ENCODE measurements at places on chromosomes 7 and 10. TPM values are rescaled to one million over a fixed set of nuclear protein-coding genes. Genes with fewer than 3 reads are reported as not detected.

The TMEM229A gene
- total RNA-seq, result not detected

The HOXA9 gene
- not detected for total RNA-seq

The TAS2R16 gene
- total RNA-seq, result not detected

The OR2A1 gene
- total RNA-seq, result not detected

The CLRN3 gene
- not detected for total RNA-seq

The PNLIPRP1 gene
- total RNA-seq, result 0.31 TPM

The CLEC5A gene
- total RNA-seq, result 2.1 TPM

The XRCC2 gene
- 0.71 TPM for total RNA-seq

The C10orf62 gene
- total RNA-seq, result 0.97 TPM

- DNase-seq, result no peak
Observed at GRCh38 chr7:2006921-2007381, 225.8 kb downstream of the MAD1L1 start.

DNA sequence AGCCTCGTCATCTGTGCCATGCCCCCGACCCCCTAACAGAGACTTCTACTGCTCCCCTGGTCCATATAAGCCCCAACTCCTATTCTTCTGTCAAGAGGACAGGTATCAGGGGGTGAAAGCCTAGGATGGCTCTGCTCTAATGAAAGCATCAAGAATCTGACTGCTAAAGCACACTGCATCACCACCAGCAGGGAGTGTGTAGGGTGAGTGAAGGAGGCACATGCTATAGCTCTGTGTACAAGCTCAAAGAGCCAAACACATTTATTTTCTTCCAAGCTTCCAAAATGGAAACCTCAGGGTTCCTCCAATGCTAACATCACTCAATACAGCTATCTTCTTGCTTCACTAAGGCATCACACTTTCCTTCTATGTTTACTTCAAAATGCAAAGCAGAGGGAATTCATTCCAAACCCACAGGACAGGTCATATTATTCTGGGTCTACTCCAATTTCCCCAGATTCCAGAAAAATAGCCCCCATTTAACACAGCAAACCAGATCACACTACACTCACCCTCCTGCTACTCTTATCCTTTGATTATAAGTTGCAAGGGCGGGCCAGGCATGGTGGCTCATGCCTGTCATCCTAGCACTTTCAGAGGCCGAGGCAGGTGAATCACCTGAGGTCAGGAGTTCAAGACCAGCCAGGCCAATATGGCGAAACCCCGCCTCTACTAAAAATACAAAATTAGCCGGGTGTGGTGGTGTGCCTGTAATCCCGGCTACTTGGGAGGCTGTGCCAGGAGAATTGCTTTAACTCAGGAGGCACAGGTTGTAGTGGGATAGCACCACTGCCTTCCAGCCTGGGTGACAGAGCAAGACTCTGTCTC is 36.6 kb downstream of the RHEB start:
- DNase-seq, result no peak

- no peak for DNase-seq
Observed at GRCh38 chr7:87213252-87213651, 6.3 kb downstream of the TMEM243 start.

GRCh38 chr10:132383101-132383500 is 13.9 kb upstream of the PWWP2B start:
- no peak for DNase-seq

- DNase-seq, result no peak
Observed at GRCh38 chr7:21639206-21639868, 96.5 kb downstream of the DNAH11 start.

DNA sequence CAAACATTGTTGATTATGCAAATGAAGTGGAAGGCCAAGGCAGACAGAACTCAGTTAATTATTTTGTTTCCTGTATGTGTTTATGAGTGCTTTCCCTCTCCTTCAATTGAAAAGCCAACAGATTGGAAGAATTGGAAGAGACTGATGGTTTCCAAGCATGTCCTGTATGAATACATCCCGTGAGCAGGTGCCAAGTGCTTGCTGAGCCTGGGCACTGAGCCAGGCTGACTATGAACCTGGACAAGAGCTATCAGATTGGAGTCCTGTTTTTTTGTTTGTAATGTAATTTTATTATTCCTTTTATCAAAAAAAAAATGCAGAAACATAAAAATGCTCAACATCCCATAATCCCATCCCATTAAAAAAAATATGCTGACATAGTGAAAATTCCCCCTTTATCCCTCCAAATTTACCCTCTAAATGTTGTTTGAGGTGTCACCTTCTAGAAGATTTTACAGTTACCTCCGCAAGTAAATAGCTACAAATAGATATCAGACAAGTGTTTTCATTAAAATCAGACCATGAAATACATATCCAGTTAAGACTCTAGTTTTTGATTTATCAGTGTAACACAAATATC is 449.5 kb downstream of the GRID1 start:
- DNase-seq, result peak; percentile 19

GRCh38 chr7:142784096-142784495 is 13.3 kb downstream of the PRSS2 start:
- no peak for DNase-seq

DNA sequence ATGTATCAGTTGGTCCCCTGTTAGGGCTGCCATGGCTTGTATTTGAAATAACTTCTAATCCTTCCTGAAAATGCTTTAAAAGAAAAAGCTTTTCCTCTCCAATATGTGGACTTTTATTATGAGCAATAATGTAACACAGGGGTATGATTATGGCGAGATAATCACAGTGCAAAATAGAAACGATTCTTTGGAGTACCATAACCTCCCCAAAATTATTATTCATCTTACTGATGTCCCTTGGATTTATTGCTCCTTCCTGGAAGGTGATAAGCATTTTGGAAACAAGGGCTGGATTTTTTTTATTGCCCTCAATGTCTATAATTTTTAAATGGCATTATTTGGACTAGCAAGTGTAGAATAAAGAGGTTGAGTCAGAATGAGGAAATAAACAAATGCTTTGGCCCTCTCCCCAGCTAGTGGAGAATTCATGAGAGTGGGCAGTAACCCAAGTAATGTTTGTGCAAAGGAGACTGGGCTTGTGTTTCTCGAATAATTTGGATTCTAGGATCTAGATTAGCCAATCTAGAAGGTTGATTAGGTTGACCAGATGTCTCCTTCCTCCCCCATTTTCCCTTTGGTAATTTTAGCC is 403.9 kb upstream of the CELF2 start:
- DNase-seq, result no peak

DNA sequence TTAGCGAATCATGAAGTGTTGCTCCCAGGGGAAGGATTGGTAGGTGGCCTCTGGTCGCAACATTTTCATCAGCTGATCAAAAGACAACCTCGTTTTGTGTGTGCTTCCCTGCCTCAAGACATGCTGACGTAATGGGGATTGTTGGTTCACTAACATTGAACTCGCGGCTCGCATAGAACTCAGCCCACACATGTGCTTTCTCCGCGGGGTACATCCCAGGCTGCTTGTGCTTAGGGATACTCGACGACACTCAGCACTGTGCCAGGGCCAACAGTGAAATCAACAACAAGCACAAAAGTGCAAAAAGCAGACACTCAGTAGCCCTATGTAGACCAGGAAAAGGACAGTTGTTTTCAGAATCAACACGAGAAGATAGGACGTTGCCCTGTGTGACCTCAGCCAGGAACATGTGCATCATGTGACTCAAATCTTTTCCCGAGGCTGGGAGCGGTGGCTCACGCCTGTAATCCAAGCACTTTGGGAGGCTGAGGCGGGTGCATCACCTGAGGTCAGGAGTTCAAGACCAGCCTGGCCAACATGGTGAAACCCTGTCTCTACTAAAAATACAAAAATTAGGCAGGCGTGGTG is 20.8 kb downstream of the WIPI2 start:
- DNase-seq, result no peak

DNA sequence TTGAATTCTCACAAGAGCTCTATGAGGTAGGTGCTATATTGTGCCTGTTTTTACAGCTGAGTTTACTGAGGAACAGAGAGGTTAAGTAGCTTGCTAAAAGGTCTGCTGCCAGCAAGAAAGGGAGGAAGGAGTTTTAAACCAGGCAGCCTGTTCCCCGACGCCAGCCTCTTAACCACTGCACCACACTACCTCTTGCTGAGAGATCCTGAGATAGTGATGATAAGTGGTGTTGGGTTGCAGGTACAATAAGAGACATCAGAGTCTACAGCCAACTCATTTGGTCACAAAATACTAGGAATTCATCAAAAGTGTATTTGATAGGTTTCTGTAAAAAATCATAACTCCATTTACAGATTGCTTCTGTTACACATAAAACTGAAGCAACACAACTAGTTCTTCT is 8.0 kb downstream of the CCDC71L start:
- DNase-seq, result no peak

DNA sequence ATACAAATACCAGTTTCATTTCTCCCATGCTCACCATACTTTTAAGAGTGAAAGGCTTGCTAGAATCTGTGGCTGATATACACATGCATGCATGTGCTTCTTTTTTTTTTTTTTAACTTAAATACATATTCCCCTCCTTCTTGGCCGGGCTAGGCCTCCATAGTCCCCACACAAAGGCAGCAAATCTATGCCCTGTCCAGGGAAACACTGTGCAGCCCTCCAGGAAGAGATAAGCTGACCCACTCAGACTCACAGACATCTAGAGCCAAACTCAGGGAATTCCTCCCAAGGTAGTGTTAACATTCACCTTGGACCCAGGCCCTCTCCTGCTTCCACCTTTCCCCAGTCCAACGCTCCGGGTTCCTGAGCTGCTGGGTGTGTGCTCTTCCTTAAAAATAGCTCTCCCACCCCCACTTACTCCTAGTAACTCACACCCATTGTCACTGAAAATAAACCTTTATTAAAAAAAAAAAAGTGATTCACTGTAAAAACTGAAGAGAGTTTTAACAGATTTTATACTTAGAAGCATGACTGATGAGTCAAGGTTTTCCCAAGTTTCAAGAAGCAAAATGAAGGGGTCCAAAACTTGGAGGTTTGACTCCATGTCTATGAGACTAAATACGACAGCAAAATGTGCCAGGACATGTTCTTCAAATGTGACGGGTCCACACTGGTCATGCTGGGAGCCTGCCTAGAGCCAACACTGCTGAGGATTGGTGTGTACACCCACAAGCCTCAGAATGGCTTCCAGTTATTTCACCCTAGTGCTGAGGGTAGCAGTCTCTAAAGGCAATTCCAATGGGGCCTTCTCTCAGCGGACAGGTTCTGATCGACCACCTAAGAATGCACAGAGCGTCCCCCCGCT is 159.5 kb downstream of the GLI3 start:
- DNase-seq, result no peak

DNA sequence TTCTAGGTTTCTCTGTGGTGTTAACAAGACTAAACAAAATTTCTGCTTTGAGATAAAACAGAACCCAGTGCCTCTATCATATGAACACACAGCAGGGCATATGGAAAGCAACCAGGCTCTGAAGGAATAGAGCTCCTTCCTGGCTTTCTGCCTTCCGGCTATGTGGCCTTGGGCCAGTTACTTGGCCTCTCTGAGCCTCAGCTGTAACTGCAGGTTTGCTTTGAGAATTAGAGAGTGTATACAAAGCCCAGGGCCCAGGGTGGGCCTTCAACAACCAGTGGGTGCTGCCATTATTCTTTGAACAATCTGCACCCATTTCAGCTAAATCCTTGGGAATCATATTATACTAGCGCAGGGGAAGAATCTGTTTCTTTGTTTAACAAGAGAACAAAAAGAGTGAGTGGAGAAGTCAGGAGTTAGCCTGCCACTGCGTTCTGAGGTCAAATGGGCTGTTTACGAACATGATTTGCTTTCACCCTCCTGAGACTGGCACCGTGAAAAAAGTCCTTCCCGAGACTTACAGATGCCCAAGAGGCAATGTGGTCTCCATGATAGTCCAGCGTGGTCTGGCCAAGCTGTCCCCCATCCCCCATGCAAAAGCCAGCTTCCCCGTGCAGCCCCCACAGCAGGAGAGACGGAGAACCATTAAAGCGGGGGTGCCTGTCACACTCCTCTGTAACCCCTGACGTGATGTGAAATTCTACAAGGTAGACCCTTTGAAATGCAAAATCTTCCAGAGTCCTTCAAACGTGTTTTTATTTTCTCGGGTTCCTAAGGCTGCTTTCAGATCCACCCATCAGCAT is 4.9 kb downstream of the FAM53B start:
- no peak for DNase-seq

- no peak for DNase-seq
Observed at GRCh38 chr7:320297-320696, 30.3 kb downstream of the FOXL3 start.

DNA sequence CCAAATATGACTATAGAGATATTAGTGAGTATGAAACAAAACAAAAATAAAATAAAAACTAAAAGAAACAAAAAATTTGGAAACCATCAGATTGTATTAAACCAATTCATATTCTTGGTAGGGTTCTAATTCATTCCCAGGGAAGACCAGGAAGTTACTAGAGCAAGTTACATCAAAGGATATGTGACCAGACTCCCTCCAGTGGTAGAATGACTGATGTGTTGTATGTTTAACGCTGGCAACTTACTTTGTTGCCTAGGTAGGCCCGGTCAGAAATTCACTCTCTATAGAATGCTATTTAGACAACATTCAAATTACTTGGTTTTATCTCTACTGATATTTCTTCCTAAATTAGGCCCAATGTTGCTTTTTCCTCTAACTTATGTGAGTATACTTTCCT is 5.2 kb downstream of the PHYHIPL start:
- DNase-seq, result no peak

GRCh38 chr10:21184984-21185383 is 287.9 kb upstream of the NEBL start:
- no peak for DNase-seq

GRCh38 chr10:114402871-114403540 is 1.3 kb downstream of the AFAP1L2 start:
- DNase-seq, result no peak

DNA sequence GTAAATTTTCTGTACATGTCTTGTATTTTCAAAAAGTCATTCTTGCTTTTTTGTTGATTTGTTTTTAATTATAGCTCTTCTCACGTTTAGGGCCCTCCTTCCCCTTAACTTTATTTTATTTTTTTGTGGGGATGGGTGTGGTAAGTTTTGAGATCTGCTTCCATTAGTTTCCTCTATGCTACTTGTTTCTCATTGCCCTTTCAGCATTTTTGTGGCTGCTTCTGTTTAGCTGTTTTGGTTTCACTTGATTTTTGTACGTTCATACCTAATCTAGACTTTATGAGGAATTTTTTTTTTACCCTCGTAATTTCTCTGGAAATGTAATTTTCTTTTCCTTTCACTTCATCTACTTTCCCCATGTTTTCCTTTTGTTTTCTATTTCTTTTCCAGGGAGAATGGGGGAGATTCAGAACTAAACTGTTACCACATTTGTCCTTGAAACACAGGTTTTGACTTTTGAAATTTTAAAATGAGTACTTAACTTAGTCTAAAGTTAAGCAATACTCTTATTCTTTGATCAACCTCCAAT is 80.8 kb downstream of the ATRNL1 start:
- no peak for DNase-seq
